ENCODE measurements at places on chromosomes 4 and X.

DNA sequence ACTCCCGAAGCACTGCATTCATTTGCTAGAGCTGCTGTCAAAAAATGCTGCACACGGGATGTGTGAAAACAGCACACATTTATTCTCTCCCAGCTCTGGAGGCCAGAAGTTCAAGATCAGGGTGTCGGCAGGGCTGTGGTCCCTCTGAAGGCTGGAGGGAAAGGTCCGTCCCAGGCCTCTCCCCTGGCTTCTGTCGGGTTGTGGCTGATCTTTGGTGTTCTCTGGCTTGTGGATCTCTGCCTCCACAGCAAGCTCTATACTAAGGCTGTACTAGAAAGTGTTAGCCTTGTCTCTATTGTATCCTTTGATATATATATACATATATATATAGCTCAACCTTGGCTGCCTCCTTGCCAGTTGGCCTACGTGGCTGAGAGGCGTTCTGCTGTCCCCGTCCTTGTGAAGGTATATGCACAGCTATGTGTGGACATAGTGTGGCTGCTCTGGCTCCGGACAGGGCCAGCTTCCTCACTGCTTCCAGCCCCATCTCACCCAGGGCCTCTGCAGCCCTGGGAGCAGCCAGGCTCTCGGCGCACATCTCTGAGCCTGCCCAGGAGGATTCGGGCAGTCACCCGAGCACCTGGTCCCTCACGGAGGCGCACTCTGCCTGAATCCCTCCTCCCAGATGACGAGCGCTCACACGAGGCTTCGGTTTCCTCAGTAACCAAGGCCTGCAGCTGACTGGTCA lies 15.0 kb upstream of the DUSP9 start:
- no peak for DNase-seq

DNA sequence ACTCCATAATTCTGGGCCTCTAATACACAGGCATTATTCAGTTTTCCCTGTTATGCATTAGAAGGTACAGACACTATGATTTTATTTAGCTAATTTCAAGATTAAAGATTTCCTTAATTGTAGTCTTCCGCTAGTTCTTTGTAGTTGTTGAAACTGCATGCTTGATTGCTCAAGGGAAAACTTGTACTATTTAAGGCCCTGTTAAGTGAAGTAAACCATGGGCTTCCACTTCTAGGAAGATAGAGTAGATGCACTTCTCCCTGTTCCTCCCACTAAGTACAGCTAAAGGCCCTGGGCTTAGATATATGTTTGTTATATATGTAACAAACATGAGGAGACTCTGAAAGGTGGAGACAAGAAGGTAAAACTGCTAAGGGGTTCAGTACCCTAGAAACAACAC lies 215.8 kb upstream of the LEF1 start:
- no peak for DNase-seq

DNA sequence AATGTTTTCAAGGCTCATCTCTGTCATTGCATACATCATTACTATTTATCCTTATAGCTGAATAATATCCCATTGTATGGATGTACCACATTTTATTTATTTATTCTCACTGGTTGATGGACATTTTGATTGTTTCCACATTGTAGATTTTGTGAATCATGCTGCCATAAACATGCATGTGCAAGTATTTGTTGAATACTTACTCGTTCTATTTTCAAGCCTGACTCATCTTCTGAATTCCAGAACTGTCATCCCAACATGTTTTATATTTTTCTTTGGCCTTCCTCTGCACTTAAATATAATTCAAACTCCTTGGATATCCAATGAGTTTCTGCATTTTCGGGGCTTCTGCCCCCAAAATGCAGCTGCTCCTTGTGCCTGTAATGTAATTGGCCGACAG lies 77.6 kb downstream of the MXRA5 start:
- DNase-seq = no peak

DNA sequence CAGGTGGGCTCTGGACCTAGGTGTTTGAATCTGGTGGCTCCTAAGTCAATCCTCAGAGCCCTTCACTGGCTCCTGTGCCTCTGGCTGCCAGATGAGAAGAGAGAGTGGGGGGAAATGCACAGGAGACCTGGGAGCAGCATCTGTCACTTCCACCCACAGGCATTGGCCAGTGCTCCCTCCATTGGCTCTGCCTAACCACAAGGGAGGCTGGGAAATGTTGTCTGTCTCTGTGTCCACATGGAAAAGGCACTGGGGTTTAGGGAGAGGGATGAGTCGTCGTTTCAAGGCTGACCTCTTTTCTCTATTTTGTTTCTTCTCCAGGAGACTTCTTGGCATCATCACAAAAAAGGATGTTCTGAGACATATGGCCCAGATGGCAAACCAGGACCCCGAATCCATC lies 76.4 kb downstream of the CLCN4 start:
- DNase-seq = no peak

DNA sequence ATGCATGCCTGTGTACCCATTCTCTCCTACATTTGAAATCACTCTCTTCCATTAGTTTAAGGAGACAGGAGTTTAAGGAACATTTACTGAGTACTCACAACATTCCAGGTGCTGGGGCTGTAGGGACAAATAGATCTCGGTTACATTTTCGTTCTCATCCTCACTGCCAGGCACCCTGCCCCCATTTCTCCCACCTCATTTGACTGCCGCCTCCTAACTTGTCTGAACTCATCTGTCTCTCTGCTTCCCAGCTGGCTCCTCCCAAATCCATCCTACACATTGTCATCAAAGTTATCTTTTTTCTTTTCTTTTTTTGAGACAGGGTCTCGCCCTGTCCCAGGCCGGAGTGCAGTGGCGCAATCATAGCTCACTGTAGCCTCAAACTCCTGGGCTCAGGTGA lies 19.8 kb upstream of the MPC1L start:
- DNase-seq = no peak

GRCh38 chr4:16457944-16458343 lies 231.7 kb upstream of the TAPT1 start:
- DNase-seq = no peak

GRCh38 chr4:39066371-39066770 lies 4.3 kb downstream of the KLHL5 start:
- DNase-seq = no peak

DNA sequence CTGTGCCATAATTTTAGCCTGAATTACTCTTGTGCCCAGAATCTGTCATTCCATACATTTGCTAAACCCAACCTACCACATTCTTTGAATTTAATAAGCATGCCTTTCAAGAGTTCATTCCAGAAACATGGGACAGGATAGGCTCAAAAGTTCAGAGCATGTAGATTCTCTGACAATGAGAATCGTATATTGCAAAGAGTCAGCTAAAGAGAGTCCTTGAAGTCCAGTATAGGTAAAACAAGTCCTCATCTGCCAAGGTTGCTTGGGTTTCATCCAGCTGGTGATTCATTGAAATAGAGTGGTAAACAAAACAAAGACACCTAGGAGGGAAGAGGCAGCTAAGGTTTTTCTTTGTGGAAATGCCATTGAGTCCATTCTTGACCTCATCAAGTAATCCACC lies 249.3 kb upstream of the DIPK2B start:
- no peak for DNase-seq

- DNase-seq = no peak
These were observed 39.3 kb downstream of the PAGE1 start for GRCh38 chrX:49656533-49656932.

- peak; percentile 0 for DNase-seq
These were observed 133.8 kb downstream of the ZC4H2 start for GRCh38 chrX:64842492-64842891.

- DNase-seq = no peak
These were observed 354.9 kb downstream of the RPA4 start for GRCh38 chrX:97238632-97239031.

DNA sequence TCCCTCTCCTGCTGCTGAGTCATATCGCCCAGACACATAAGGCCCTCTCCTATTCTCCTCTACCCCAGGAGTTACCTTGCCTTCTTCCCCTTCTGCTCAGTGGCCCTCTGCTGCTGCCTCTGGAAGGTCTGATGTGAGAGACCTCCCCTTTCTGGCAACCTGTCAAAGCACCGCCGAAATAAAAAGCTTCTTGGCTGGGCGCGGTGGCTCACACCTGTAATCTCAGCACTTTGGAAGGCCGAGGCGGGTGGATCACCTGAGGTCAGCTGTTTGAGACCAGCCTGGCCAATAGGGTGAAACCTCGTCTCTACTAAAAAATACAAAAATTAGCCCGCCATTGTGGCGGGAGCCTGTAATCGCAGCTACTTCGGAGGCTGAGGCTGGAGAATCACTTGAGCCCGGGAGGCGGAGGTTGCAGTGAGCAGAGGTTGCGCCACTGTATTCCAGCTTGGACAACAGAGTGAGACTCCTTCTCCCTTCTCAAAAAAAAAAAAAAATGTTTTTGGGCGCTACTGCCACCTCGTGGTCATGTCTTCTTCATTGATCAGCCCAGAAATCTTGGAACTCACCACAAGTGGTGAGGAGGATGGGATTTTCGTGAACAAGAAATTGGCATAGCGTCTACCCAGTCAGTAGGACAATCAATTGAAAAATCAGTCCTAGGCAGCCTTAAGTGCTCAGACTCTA lies 8.6 kb upstream of the ZXDA start:
- DNase-seq = peak; percentile 23

GRCh38 chr4:21678711-21679110 lies 269.9 kb downstream of the KCNIP4 start:
- no peak for DNase-seq

DNA sequence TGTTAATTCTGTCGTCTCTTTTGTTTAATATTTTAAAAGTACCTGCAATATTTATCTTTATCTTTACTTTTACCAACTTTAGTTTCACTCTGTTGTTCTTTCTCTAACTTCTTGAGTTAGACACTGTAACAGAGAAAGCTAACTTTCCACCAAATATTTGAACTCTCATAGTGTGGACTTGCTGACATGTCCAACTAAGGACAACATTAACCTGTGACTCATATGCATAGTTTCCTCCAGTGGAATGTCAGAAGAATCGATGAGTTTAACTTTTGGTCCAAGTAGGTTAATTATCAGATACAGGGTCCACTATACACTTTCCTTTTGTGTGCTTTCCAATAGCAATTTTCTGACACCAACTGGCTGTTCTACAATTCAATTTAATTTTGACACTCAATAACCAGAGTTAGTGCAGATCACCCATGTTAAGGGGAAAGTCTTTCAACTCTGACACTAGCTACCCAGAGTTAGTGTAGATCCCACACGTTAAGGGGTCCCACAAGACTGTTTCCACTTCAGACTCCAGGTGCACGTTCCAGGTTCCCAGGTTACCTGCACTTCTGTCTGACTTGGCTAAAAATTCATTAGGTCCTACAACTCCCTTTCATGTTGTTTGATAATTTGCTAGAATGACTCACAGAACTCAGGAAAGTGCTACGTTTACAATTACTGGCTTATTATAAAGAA lies 559.0 kb upstream of the AMOT start:
- no peak for DNase-seq

DNA sequence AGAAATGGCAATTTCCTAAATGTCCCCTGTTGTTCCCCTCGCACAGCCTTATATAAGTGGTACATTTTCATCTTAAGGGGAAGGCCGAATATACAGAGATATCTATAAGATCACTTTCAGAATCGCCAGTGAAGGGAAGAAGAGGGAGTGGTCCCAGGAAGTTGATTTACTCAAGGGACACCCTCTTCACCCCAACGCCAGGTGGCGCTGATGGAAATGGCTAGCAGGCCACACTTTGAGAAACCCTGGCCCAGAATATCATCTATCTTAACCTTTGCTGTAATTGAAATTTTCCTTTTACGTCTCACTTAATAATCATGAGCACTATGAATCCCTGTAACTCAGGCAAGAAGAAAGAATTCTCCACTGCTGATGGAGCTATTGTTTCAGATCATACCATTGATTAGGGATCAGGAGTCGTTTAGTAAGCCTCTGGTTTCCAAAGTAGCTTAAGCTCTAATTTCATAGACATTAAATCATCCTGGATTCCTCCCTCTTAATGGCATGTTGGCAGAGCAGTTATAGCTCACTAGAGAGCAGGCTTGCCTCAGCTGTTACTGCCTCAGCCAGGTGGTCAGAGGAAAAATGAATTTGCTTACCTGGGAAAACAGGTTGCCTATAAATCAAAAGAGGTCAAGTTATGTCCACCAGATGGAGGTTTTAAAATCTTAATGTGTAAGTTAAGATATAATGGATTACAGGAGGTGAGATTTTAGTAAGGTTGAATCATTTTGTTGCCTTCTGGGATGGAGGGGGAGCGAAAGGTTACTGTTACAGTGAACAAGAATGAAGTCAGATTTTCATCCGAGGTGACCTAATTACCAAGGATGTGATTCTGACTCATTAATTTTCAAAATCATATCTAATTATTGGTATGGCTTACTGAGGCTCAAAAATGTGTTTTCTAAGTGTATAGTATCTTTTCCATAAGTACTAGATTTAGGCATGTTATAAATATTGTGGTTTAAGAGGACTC lies 941.2 kb upstream of the TENM3 start:
- DNase-seq = no peak

GRCh38 chr4:69881173-69881773 lies 21.3 kb upstream of the SULT1E1 start:
- DNase-seq = peak; percentile 37

DNA sequence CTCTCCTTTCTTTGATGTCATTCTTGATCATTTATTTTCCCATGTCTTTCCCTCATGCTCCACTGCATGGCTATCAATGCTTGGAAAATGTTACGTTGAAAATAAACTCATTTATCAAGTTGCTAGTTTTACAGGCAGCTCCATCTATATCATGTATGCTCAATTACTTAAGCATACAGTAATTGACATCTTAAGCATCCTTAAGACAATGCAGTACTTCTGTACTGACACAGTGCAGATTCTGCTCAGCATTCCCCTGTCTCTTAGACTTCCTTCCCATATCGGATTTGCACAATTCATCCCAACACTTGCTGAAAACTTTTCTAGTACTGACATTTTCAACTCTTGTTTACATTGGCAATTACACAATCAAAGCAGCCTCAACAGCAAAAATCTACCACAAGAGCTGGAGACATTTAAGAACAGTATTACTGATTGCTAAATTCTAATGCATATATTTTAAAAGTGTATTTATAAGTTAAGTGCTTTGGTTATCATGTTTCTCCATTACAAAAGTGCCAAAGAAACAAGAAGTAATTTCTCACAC lies 165.6 kb downstream of the ATP10D start:
- no peak for DNase-seq

DNA sequence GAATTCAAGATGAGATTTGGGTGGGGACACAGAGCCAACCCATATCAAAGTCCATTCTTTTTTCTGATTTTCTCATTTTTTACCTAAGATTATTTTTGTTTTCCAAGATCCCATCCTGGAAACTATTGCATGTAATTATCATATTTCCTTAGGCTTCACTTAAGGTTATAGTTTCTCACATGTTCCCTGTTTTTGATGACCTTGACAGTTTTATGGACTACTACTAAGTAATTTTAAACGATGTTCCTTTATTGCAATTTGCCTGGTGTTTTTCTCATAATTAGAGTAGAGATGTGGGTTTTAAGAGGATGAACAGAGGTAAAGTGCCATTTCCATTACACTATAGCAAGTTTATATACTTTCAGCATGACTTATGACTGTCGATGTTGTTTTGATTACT lies 795.1 kb downstream of the FAT4 start:
- DNase-seq = no peak

- peak; percentile 51 for DNase-seq
These were observed 522 bp downstream of the FNIP2 start for GRCh38 chr4:158769175-158769921.

DNA sequence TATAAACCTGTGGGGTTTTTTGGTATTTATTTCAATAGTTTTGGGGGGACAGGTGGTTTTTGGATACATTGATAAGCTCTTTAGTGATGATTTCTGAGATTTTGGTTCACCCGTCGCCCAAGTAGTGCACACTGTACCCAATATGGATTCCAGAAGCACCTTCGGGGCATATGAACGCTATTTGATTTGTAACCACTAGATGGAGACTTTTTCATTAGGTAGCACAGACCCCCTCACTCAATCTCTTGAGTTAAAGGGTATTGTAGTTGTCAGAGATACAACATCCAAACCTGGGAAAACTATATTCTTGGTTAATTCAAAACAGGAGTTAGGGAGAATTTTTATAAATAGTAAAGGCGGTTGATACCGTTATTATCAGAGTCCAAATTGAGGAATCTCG lies 79.8 kb downstream of the SPANXN3 start:
- no peak for DNase-seq
